ENCODE measurements at places on chromosomes 5 and 9.

GRCh38 chr9:126459965-126460843, 133.6 kb downstream of the MVB12B start:
- DNase-seq = no peak

- peak; percentile 91 for DNase-seq
Measured at GRCh38 chr9:81588148-81588871, 101.0 kb downstream of the TLE1 start.

GRCh38 chr5:143618141-143618540, 193.8 kb upstream of the HMHB1 start:
- no peak for DNase-seq

DNA sequence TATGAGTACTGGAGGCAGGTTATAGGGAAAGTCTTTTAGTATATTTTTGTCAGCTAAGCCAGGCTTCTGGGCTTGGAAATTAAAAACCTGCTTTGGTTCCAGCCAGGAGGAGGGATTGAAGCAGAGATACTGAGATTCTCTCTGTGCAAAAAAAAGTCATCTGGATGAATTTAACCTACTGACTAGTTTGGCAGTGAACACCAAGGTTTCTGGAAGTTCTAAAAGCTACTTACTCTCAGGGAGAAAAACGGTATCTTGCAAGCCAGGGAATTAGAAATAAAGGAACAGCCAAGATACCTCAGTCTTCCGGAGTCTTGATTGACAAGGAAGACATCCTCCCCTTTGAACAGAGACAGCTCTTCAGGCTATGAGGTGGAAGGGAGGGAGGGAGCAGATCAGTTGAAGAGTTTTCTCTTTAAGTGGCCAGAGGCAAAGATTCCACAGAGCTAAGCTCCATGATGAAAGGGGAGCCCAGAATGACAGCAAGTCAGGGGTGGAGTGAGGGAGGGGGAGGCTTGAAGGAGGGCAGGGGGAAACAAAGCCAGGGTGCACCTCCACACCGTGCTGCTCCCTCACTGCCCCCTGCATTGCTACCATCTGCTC, 8.3 kb upstream of the ZBTB34 start:
- no peak for DNase-seq

GRCh38 chr9:79883073-79883645, 311.4 kb downstream of the TLE4 start:
- DNase-seq = no peak

DNA sequence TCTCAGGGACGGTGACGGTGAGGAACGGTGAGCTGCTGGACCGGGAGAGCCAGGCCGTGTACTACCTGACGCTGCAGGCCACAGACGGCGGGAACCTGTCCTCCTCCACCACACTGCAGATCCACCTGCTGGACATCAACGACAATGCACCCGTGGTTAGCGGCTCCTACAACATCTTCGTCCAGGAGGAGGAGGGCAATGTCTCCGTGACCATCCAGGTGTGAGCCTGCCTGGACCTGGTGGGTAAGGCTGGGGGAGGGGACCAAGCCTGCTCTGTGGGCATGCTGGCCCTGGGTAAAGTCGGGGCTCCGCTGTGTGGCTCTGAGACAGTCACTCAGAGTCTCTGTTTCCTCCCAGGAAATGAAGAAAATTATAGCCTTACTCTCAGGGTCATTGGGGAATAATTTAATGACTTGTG, 29.3 kb downstream of the CDHR2 start:
- peak; percentile 86 for DNase-seq

GRCh38 chr5:56564541-56565282, 250.6 kb upstream of the MAP3K1 start:
- DNase-seq = peak; percentile 22

GRCh38 chr9:20394969-20395368, 227.3 kb downstream of the MLLT3 start:
- DNase-seq = peak; percentile 1

- no peak for DNase-seq
Measured at GRCh38 chr9:32558408-32558934, 6.1 kb upstream of the TOPORS start.

GRCh38 chr5:57276353-57276752, 102.5 kb downstream of the GPBP1 start:
- no peak for DNase-seq

GRCh38 chr9:109974143-109974917, 194.3 kb downstream of the PALM2AKAP2 start:
- DNase-seq = no peak

GRCh38 chr5:143349177-143349576, 54.3 kb downstream of the NR3C1 start:
- DNase-seq = peak; percentile 52

DNA sequence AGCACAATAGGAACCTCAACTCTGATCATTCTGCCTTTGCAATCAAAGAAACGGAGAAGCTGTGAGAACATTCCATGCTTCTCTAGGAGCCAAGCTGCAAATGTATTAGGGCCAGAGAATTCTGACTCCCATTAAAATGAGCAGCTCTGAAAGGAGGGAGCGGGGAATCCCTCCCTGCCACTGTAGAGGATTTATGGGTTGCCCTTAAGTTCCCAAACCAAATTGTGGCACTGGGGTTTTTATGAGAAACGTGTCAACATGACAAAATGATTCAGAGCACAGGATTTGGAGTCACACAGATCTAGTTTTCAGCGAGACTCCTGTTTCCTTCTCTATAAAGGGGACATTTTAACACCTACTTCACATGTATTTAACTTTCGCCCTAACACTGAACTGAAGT, 1.8 kb downstream of the IL6ST start:
- peak; percentile 23 for DNase-seq

DNA sequence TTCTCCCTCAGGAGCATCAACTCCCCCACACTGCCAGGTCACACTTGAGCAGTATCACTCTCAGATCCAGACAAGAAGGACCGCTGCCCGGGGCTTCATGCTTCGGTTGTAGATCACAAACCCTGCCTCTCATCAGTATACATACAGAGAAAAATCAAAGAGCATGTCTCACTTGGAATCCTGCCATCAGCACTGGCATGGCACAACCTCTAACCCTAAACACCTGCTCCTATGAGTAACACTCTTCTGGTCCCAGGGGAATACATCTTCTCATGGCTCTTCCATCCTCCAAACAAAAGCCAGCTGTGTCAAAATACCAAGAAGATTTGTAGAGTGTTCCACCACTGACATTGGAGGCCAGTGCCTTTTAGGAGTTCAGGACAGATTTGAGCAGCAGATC, 84.8 kb upstream of the MIER3 start:
- peak; percentile 17 for DNase-seq

- no peak for DNase-seq
Measured at GRCh38 chr9:3936520-3937235, 363.2 kb downstream of the GLIS3 start.

DNA sequence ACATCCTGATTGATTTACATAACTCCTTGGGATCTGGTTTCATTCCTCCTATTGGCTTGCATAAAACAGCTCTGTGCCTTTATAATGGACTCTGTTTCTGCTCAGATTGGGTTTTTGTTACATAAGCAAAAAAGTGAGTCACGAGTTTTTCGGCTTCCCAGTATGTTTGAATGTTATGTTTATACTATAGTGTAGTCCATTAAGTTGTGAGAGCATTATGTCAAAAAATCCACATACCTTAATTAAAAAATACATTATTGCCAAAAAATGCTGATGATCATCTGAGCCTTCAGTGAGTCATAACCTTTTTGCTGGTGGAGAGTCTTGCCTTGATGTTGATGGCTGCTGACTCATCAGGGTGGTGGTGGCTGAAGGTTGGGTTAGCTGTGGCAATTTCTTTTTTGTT, 144.6 kb downstream of the CCDC171 start:
- peak; percentile 86 for DNase-seq

- DNase-seq = peak; percentile 68
Measured at GRCh38 chr5:157820593-157821252, 38.2 kb downstream of the CLINT1 start.

GRCh38 chr5:95723632-95724369, 7.3 kb upstream of the RHOBTB3 start:
- DNase-seq = no peak

GRCh38 chr5:89129941-89130340, 247.0 kb upstream of the MEF2C start:
- DNase-seq = no peak

GRCh38 chr9:127049581-127049980, 72.9 kb downstream of the ANGPTL2 start:
- DNase-seq = peak; percentile 40

GRCh38 chr9:115300874-115301273, 182.9 kb upstream of the TNC start:
- DNase-seq = no peak

DNA sequence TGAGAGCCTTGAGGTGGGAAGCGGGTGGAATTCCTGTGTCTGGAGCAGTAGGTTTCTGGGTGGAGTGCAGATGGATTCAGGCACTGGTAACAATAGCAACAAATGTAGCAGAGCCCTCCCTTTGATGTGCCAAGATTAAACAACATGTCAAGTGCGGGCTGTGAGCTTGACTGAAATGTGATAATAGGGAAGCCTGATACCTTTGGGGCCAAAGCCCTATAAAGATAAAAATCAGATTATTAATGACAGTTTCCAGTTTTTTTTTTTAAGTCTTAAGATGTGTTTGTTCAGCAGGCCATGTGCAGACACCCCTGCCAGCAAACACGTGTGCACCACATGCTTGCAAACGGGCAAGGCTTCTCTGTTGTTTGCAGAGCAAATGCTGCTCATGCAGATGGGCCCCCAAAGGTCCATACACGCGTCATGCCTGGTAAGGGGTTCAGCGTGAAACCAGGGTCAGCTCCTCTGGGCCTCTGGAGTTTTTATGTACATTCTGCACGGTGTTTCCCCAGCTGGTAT, 193.2 kb downstream of the GADD45G start:
- no peak for DNase-seq

- no peak for DNase-seq
Measured at GRCh38 chr5:6553972-6554371, 78.9 kb downstream of the NSUN2 start.

- no peak for DNase-seq
Measured at GRCh38 chr9:94111446-94111845, 27.2 kb downstream of the PTPDC1 start.

GRCh38 chr9:71072587-71072986, 48.8 kb downstream of the TRPM3 start:
- no peak for DNase-seq

DNA sequence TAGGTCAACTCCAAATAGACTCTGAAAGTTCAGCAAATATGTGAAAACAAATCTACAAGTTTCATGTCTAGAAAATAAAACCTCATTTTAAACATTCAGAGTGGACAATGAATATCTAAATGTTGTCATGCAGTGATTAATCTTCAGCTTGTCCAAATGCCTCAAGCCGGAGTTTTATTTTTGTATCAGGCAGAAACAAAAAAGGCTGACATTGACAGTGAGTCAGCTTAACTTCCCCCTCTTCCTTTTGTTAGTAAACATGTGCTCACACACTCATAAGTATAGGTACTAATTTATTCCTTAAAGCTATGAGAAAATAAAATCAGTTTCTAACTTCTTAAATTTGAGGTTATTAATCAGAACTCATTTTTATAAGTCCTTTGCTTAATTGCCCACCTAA, 467.9 kb upstream of the DAB2 start:
- peak; percentile 46 for DNase-seq

DNA sequence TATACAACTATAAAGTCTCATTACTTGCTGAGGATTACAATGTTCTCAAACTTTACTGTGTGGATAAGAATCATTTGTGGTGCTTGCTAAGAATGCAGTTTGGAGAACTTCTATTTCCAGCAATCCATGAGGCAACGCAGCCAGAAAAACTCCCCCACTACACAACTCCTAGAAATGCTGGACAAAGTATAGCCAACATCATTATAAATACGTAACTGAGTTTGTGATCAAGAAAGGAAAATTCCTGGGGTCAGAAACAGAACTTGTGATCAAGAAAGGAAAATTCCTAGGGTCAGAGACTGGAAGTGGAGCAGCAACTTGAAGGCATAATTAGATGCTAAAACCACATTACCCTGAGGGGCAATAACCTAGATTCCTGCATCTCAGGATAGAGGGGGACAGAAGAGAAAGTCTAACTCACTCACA, 81.1 kb downstream of the MAT2B start:
- no peak for DNase-seq

GRCh38 chr9:89281106-89281505, 29.9 kb upstream of the CKS2 start:
- DNase-seq = no peak

- DNase-seq = peak; percentile 61
Measured at GRCh38 chr5:129094924-129095899, 663 bp downstream of the ISOC1 start.

DNA sequence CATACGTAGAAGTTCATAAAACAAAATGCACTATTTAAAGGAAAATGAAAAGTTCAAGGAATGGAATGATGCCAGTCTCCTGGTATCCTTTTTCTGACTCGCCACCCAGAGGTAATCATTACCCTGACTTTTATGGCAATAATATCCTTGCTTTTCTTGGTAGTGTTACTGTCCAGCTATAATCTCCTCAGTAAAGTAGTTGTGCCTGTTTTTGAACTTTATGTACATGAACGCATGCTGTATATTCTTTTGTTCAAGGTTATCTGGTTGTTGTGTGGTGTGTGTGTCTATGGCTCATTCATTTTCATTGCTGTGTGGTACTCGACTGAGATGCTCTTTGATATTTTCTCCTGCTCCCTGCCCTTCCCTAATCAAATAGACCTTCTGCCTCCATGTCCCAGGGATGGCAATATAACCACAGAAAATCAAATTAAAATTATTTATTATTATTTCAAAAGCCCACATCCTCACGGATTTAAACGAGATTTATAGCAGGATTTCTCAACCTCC, 29.2 kb upstream of the FBP1 start:
- DNase-seq = no peak

DNA sequence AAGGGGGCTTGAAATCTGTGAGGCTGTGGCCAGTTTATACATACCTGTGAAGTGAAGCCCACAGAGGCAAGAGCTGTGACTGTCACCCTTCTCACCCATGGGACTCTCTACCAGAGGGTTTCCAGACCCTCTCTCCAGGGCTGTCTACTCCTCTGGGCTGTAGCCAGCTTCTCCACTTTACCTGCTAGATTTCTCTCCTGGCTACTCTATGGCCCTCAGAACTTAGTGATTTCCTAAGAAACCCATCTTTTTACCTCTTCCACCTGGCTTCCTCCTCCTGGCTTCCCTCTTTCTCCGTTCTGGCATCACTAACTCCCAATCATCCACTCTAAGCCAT, 78.0 kb downstream of the SEC61B start:
- DNase-seq = no peak

DNA sequence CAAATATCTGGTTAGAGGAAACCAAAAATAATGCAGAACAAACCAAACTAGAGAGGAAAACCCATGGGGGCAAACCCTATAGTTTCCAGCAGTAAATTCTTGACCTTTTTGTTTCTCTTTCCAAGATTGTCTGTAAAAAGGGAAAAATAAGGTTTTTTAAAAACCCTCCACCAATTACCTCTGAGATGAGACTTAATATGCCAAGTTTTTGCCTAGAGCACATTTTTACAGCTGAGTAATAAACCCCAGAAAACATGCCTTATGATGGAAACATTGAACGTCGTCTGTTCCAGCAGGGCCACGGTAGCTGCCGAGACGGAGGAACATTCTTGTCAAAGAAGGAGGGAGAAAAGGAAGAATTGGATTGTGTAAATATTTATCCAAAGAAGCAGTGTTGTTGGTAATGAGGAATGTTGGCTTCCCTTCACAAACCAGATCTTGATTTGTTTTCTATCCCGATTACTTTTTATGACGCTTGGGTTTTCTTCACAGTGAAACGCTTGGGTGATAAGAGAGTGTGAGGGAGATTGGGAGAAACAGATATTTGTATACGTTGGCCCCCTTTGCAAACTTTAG, 17.3 kb upstream of the MSX2 start:
- no peak for DNase-seq
